Activated naive CD4-positive, alpha-beta T cell treated with anti-CD3 and anti-CD28 coated beads, Interleukin-2, amount 10 ng/mL, durations not matched to agents 7 days and 5 days (primary cell): ENCODE measurements at places on chromosomes 5 and 9.

DNA sequence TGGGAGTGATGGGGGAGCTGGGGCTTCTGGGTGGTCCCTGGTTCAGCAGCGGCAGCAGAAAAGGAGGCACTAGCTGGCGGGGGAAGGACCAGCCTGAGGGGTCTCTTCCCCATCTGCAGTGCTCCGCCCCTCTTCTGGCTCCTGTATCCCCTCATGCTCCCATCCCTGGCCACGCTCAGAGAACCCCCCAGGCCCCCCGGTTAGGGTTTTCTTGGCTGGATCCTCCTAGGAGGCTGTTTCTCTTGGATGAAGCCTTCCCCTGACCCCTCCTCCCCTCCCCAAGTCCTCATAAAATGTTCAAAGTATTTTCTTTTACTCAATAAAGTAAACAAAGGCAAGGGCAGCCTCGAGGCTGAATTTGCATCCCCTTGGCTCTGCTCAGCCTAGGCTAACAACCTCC is 60.8 kb downstream of the FGF18 start:
- H3K4me3 ChIP-seq, result no peak overlapping the region
- no peaks in the 10 kb centered on the region for H3K36me3 ChIP-seq
- H3K27me3 ChIP-seq, result peaks cover 34% of the 10 kb centered on the region
- H3K27ac ChIP-seq, result no peak overlapping the region
- peaks cover 12% of the 10 kb centered on the region for H3K4me1 ChIP-seq
- no peak for DNase-seq

DNA sequence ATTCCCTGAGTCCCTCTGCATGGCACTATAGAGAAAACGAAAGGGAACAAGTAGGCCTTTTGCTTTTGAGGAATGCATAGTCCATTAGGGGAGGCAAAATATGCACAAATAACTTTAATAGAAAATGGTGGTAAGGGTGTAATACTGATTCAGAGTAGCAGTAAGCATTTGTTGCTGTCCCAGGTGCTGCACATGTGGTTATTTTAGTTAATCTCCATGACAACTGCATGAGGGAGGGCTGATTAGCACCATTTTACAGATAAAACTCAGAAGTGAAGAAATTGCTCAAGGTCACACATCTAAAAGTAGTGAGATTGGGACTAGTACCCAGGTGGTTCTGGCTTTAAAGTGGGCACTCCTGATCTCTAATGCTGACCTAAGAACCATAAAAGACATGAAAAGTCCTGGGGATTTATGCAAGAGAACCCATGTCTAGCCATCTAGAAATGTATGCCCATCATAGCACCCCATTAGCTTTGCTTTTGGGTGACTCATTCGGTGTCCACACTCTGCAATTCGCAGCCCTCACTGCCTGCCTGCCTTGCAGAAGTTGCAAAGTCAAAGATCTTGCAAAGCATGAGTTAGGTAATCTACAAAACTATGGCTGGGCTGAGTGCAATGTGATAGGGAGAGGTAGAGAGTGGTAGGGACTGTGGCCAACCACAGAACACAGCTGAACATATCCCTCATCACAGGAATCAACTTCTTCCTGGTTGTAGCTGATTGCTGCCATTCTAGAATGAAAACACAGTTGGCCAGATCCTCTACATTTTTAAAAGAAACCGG is 195.2 kb downstream of the PTTG1 start:
- H3K4me3 ChIP-seq, result no peak overlapping the region
- no peaks in the 10 kb centered on the region for H3K36me3 ChIP-seq
- no peaks in the 10 kb centered on the region for H3K4me1 ChIP-seq

GRCh38 chr5:92879806-92880543 is 701.0 kb downstream of the NR2F1-AS1 start:
- no peak overlapping the region for H3K27ac ChIP-seq
- no peaks in the 10 kb centered on the region for H3K36me3 ChIP-seq
- no peak for DNase-seq
- no peaks in the 10 kb centered on the region for H3K27me3 ChIP-seq
- no peak overlapping the region for H3K4me3 ChIP-seq
- no peaks in the 10 kb centered on the region for H3K4me1 ChIP-seq

DNA sequence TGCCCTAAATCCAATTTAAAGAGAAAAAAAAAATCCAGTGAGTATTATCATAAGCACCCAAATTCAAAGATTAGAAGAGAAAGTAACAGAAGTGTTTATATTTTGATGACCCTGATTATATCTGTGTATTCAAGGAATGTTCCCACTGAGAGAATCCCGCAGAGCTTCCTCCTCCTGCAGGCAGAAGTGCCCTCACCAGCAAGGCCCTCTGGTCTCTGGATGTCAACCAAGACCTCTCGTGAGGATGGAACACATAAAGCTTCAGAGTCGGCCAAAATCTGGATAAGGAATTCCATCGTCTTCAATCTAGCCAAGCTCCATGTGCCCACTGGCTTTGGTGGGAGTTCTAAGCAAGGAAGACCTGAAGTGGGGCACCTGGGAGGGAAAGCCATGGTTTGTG is 18.1 kb downstream of the PTCH1 start:
- peaks cover 42% of the 10 kb centered on the region for H3K4me1 ChIP-seq
- DNase-seq, result no peak
- H3K36me3 ChIP-seq, result no peaks in the 10 kb centered on the region
- no peak overlapping the region for H3K4me3 ChIP-seq
- peaks cover 67% of the 10 kb centered on the region for H3K27me3 ChIP-seq
- no peak overlapping the region for H3K27ac ChIP-seq

DNA sequence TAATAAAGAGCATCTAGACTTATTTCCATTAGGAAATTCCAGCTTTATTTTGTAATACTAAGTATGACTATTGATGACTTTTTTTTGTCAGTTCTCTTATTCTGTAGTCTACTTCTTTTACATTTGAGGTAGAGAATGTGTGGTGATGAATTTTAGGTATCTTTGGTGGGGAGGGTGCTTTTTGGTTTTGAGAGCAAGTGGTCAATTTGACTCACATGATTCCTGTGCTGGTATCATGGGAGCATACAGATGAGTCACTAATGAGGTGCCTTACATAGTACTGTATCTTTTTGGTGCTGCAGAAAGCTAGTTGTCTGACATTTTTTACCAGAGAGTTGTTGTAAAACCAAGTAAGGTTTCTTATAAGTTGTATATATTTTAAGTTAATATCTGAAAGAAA is 35.3 kb downstream of the ERBIN start:
- H3K27me3 ChIP-seq, result no peaks in the 10 kb centered on the region
- no peak overlapping the region for H3K27ac ChIP-seq
- peaks cover 28% of the 10 kb centered on the region for H3K4me1 ChIP-seq
- no peak for DNase-seq
- no peak overlapping the region for H3K4me3 ChIP-seq
- peaks cover 23% of the 10 kb centered on the region for H3K36me3 ChIP-seq

DNA sequence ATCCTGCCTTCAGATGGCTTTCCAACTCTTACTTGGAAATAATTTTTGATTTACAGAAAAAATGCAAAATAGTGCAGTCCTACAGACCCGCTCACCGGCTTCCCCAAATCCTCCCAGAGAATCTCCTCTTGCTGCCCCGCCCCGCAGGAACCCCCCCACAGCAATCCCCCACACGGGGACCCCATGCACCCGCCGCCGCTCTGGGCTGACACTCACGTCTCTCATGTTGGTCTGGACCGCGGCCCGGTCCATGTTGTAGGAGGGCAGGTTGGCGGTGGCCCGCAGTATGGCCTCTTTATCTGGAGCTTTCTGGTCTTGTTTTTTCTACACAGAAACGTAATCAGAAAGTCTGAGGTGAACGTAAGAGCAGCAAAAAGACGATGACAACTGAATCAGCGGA is 13.6 kb downstream of the UBAC1 start:
- no peaks in the 10 kb centered on the region for H3K4me1 ChIP-seq
- H3K36me3 ChIP-seq, result peaks cover 46% of the 10 kb centered on the region
- no peak overlapping the region for H3K27ac ChIP-seq
- H3K4me3 ChIP-seq, result no peak overlapping the region
- no peaks in the 10 kb centered on the region for H3K27me3 ChIP-seq

DNA sequence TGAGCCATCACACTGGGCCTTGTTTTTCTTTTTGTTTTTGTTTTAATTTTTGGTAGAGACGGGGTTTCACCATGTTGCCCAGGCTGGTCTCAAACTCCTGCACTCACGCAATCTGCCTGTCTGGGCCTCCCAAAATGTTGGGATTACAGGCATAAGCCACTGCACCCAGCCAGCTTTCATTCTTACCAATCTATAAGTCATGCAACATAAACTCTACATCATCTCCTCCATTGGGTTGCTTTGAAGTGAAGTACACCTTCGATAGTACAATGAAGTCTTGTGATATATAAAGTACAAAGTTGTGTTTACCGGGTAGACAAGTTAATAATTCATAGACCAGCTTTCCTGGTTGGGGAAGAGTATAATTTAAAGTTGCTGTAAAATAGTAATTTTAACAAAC is 8.8 kb upstream of the CDK7 start:
- H3K27ac ChIP-seq, result no peak overlapping the region
- no peak overlapping the region for H3K4me3 ChIP-seq
- DNase-seq, result no peak
- H3K27me3 ChIP-seq, result no peaks in the 10 kb centered on the region
- peaks cover 22% of the 10 kb centered on the region for H3K36me3 ChIP-seq
